Renal cortical epithelial cell (primary cell): ENCODE measurements at places on chromosomes 7 and 10. TPM values are rescaled to one million over a fixed set of nuclear protein-coding genes. Genes with fewer than 3 reads are reported as not detected.

CAV2 gene
- 148 and 223 TPM in 2 replicates for total RNA-seq

PILRA gene
- 0.35 and 2.0 TPM in 2 replicates for total RNA-seq

FOXI2 gene
- not detected in 2 replicates for total RNA-seq

BTBD16 gene
- total RNA-seq, result 0.45 TPM in 1 of 2 replicates, not detected in the other

TUBB8 gene
- not detected in 2 replicates for total RNA-seq
